AG04450 (cell line): ENCODE measurements at places on chromosomes 3 and 15. TPM values are rescaled to one million over a fixed set of nuclear protein-coding genes. Genes with fewer than 3 reads are reported as not detected.

The SETD2 gene
- 25.9 and 30.8 TPM in 2 replicates for polyA plus RNA-seq

The CFAP161 gene
- polyA plus RNA-seq, result not detected in 2 replicates

The MYLK gene
- 1,040 and 1,320 TPM in 2 replicates for polyA plus RNA-seq

The LRTM1 gene
- polyA plus RNA-seq, result not detected in 2 replicates

The C2CD4A gene
- polyA plus RNA-seq, result not detected in 2 replicates

The COL6A6 gene
- polyA plus RNA-seq, result not detected in 2 replicates

The LPP gene
- polyA plus RNA-seq, result 64.2 and 76.3 TPM in 2 replicates

The HCLS1 gene
- polyA plus RNA-seq, result 0.51 and 0.69 TPM in 2 replicates

The DNAJA4 gene
- 2.1 and 2.5 TPM in 2 replicates for polyA plus RNA-seq

The AMOTL2 gene
- 74.5 and 78.9 TPM in 2 replicates for polyA plus RNA-seq

The ACTC1 gene
- polyA plus RNA-seq, result 0.46 and 0.48 TPM in 2 replicates

The CLN6 gene
- 13.0 and 16.0 TPM in 2 replicates for polyA plus RNA-seq

The ECE2 gene
- not detected in 2 replicates for polyA plus RNA-seq

The ZNF592 gene
- 6.2 and 6.9 TPM in 2 replicates for polyA plus RNA-seq

The NDN gene
- 57.3 and 64.8 TPM in 2 replicates for polyA plus RNA-seq

The HACD3 gene
- polyA plus RNA-seq, result 104 and 130 TPM in 2 replicates

The B3GNT5 gene
- polyA plus RNA-seq, result 2.0 and 2.9 TPM in 2 replicates

The TRIM69 gene
- polyA plus RNA-seq, result 11.9 and 16.4 TPM in 2 replicates

The CLDN18 gene
- polyA plus RNA-seq, result not detected in 2 replicates

The FANCI gene
- polyA plus RNA-seq, result 9.2 and 13.2 TPM in 2 replicates

The FBXO40 gene
- not detected in 2 replicates for polyA plus RNA-seq

The CYP1A2 gene
- polyA plus RNA-seq, result not detected in 2 replicates
